SK-MEL-5 (cell line): ENCODE measurements at places on chromosomes 6 and 20.

- DNase-seq, result no peak
Measured at GRCh38 chr6:160106701-160107100, 14.9 kb upstream of the SLC22A1 start.

GRCh38 chr6:36823421-36824096 is 15.7 kb downstream of the CPNE5 start:
- DNase-seq, result no peak

- no peak for DNase-seq
Measured at GRCh38 chr20:57471496-57472372, 53.2 kb downstream of the CTCFL start.

DNA sequence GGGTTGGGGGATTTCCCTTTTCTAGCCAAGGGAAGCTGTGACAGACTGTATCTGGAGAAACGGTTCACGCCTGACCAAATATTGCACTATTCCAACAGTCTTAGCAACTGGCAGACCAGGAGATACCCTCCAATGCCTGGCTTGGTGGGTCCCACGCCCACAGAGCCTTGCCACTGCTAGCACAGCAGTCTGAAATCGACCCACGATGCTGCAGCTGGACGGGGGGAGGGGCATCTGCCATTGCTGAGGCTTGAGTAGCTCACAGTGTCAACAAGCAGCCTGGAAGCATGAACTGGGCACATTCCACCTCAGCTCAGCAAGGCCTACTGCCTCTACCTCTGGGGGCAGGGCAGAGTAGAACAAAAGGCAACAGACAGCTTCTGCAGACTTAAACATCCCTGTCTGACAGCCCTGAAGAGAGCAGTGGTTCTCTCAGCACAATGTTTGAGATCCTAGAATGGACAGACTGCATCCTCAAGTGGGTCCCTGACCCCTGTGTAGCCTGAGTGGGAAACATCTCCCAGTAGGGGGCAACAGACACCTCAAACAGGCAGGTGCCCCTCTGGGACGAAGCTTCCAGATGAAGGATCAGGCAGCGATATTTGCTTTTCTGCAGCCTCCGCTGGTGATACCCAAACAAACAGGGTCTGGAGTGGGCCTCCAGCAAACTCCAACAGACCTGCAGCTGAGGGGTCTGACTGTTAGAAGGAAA is 89.9 kb upstream of the ECI2 start:
- peak; percentile 27 for DNase-seq

DNA sequence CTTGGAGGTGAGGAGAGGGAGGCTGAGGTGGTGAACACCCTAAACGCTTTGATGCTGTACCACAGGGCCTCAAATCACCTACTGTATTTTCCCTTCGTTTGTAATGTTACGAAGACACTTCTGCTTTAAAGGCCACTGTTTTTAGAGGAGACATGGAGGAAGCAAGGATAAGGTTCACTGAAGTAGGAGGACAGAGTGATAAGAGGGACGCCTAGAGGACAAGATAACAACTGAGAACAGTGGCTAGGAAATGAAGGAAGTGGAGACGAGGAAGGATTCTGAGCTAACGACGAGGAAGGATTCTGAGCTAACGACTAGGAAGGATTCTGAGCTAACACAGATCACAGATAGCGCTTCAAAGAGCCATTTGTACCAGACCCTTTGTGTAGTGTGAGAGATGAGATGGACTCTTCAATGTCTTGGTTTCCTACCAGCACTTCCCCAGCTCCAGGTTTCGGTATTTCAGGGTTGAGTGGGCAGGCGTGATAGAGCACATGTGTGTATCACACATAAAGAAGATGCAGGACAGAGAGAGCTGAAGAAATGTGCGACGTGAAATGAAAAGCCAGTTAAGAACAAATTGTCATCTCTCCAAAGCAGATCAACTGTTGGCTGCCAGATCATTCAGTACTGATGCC is 7.5 kb downstream of the SF3B5 start:
- DNase-seq, result peak; percentile 19

DNA sequence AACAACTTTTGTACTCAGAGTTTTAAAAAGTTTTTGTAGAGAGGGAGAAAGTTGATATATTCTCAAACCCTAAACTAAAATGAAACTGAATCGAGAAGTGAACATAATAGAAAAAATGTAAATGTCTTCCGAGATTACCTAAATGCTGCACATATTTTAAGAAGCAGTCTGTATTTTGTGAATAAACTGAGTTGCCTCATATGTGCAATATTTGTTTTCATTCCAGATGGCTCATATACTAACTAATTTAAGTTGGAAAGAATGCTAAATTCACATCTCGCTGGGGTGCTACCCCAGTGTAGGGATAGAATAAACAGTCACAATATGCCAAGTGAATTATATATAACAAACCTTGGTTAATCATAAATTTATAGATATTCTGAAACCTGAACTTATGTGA is 285.9 kb upstream of the THEMIS start:
- DNase-seq, result no peak

GRCh38 chr6:19752746-19753145 is 84.4 kb upstream of the ID4 start:
- no peak for DNase-seq

- DNase-seq, result no peak
Measured at GRCh38 chr6:81713205-81713604, 39.3 kb downstream of the TENT5A start.

DNA sequence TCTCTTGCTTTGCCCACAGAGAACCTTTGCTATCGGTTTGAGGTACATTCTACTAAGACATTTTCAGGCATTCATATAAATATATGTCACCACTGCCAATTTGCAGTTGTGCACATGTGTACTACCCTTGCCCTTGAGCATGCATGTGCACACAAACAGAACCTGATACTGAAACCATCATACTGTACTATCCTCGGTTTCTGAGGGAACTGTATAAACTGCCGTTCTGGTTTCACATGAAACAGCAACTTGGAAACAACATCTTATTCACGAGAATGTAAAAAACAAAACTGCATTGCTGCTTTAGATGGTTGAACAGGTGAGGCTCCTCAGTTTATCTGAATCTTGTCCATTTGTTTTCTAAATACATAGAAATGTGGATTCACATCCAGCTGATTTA is 151.2 kb upstream of the TMEM170B start:
- no peak for DNase-seq

DNA sequence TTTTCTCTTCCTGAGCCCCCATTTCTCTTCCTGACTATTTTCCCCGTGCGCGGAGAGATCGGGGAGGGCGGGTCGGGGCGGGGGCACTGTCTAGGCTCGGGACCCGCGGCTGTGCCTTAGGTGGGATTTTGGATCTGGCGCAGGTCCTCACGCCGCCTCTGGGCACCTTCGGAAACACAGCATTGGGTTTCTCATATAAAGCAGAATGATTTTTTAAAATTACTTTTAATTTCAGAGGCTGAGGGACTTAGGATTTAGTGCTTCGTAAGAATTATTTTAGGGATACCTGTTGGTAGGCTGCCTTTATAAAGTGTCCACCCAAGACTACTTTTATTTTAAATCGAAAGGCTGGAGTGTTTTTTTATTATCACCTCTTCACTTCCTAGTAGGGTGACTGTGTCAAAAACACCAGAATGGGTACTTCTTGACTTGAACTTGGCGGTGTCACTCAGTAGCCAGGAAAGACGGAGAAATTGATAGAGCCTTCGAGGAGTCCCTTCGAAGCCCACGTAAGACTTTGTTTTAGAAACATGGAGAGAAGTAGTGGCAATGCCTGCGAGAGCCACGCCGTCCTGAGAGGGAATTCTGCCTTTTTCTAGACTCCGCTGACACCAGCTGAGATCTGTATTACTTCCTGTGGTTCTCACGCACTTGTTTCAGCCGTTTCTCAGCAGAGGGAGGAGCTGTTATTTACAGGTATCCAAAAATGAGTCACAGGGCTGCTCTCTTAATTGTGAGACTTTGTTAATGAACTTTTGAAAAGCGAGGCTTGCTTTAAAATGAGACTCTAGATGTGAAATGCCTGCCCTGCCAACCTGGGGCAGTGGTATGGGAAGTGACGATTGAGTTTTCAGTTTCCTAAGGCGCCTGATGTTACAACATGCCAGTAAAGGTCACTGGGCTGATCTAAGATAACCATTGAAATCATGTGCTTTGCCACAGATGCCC is 667 bp downstream of the STX11 start:
- DNase-seq, result peak; percentile 58

DNA sequence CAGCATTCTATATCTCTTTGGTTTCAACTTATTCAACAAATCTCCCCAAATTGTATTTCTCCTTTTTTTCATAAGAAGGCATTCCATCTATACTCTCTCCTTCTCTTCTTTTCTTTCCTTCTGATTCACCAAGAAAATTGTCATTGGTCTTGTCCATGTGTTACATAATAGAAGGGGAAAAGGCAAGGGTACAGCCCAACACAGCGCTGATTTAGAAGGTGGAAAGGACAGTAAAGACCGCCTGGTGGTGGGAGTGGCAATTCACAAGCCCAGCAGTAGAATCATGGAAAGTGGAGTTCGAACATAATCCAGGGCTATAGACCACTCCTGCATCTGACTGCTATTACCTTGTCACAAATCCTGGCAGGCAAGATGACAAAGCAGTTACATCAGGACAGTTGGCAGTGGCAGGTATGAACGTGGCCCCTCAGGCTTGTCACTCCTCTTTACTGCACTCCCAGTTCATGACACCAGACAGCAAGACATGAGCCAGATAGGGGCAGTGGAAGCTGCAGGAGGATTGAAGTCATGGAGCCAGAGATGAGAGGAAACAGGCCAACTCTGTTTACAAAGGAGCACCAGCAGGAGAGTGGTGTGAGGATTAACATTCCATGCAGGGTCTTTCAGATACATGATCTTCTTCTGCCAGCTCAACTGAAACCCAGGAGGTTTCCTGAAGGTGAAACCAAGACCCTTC is 2.1 kb upstream of the TNFAIP3 start:
- peak; percentile 61 for DNase-seq

- DNase-seq, result peak; percentile 88
Measured at GRCh38 chr20:9228774-9229450, 160.0 kb downstream of the PLCB4 start.

DNA sequence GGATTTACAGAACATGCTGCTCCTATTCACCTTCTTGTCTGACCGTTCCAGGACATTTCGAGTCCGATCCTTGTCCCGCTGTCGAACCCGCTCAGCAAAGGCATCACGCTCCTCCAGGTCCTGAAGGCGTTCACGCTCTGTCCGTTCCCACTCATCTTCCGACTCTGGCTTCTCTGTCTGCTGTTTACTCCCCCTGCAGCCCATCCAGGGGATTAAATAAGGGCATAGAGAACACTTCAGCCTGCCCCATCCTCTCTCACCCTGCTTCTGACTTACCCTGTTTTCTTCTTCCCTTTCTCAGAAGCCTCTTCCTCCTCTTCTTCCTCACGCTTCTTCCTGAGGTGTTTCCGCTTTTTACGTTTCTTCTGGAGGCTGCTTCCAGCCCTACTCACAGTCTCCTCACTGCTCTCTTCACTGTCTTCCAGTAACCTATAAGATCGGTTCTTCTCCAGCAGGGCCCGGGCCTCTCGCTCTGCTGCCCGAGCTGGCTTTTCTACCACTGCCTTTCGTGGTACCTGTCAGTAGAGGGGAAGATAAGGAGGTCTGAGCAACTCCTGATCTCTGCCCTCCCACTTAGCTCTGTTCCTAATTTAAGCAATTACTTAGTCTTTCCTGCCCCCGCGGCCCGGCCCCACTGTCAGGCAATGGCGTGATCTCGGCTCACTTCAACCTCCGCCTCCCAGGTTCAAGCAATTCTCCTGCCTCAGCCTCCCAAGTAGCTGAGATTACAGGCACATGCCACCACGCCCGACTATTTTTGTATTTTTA is 1.9 kb downstream of the DHX16 start:
- DNase-seq, result peak; percentile 53

GRCh38 chr6:71224011-71224410 is 64.6 kb upstream of the OGFRL1 start:
- no peak for DNase-seq

GRCh38 chr6:156559162-156559690 is 218.0 kb upstream of the ARID1B start:
- no peak for DNase-seq

- DNase-seq, result no peak
Measured at GRCh38 chr6:77561768-77562314, 91.0 kb upstream of the MEI4 start.

DNA sequence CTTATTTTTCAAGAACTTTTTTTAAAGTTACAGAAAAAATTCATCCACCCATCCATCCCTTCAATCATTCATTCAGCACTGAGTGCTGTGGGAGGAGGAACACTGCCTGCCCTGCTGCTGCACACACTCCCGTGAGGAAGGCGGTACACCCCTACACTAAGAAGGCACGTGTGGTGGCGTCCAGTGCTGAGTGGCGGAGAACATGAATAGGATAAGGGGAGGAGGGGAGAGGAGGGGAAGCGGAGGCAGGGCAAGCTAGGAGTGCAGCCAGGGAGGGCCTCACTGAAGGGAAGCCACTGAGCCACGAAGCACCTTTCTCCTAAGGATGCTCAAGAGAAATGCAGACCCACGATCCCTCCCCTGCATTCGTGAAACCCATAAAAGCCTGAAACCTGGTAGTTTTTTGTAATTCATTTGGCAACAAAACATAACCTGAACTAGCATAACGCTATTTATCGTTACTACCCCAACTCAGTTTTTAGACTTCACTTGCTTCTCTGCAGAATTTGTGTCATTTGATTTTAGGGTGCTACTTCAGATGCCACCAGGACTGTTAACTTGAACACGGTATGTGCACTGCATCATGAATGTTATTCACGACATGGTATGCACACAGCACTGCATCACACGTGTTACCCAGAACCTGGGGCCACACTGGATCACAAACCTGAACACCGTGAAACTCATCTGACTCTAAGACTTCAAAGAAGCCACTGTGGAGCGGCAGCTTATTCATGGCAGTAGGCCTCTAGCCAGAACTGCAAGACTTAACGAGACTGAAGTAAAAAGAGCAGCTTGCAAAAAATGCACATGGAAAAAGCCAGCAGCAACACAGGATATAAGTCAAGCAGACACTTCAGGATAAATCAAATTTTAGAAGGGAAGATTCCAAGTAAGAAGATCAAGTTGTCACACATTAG is 3.5 kb downstream of the RNASET2 start:
- DNase-seq, result no peak

DNA sequence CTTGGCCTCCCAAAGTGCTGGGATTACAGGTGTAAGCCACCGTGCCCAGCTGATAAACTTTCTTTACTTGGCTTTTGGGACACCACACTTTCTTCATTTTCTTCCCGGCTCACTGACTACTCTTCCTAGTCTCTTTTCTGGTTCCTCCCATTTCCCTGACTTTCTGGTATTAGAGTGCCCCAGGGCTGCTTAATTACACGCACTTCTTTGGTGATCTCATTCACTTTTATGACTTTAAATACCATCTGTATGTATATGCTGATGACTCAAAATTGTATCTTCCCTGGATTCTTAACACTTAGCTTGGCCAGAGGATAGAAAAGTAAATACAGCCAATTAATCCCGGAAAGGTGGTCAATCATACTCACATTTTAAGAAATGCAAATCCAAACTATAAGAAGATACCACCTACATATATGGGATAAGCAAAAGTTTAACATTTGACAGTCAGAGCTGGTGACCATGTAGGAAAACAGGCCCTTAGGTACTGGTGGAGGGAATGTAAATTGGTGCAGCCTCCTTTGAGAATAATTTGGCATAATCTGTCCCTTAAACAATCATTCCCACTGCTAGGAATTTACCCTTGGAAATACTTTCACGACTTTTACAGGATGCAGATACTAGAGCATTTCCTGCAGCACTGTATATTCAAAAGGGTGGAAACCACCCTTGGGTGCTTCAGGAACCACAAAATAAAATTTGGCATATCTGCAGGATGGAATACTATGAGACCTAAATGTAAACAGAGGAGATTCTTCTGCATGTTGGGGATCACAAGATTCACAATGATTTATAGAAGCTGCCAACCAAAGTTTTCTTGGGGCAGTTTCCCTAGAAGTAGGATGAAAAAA is 9.4 kb upstream of the NANP start:
- DNase-seq, result no peak
